ENCODE measurements at places on chromosomes 11 and 22. TPM values are rescaled to one million over a fixed set of nuclear protein-coding genes. Genes with fewer than 3 reads are reported as not detected.
A peak's percentile ranks its signal among the peaks of the same experiment; 100 is the strongest.

The EHF gene
- total RNA-seq = 2.4 TPM

The CABP7 gene
- not detected for total RNA-seq

The SOX6 gene
- 23.3 TPM for total RNA-seq

The MMP1 gene
- not detected for total RNA-seq

The OR4A16 gene
- total RNA-seq = not detected

The CDHR5 gene
- not detected for total RNA-seq

The RAG1 gene
- total RNA-seq = 0.96 TPM

The DNAJB13 gene
- total RNA-seq = not detected

The TSPAN18 gene
- 74.2 TPM for total RNA-seq

GRCh38 chr11:17793642-17794170 lies 59.1 kb downstream of the KCNC1 start:
- H3K4me3 ChIP-seq = no peak overlapping the region
- no peak for DNase-seq
- no peaks in the 10 kb centered on the region for H3K36me3 ChIP-seq
- no peaks in the 10 kb centered on the region for H3K4me1 ChIP-seq
- H3K27ac ChIP-seq = no peak overlapping the region

- H3K4me1 ChIP-seq = peaks cover 7% of the 10 kb centered on the region
- no peaks in the 10 kb centered on the region for H3K36me3 ChIP-seq
- DNase-seq = peak; percentile 65
- H3K4me3 ChIP-seq = no peak overlapping the region
Observed at GRCh38 chr22:43305806-43306205, 37.4 kb downstream of the SCUBE1 start.

DNA sequence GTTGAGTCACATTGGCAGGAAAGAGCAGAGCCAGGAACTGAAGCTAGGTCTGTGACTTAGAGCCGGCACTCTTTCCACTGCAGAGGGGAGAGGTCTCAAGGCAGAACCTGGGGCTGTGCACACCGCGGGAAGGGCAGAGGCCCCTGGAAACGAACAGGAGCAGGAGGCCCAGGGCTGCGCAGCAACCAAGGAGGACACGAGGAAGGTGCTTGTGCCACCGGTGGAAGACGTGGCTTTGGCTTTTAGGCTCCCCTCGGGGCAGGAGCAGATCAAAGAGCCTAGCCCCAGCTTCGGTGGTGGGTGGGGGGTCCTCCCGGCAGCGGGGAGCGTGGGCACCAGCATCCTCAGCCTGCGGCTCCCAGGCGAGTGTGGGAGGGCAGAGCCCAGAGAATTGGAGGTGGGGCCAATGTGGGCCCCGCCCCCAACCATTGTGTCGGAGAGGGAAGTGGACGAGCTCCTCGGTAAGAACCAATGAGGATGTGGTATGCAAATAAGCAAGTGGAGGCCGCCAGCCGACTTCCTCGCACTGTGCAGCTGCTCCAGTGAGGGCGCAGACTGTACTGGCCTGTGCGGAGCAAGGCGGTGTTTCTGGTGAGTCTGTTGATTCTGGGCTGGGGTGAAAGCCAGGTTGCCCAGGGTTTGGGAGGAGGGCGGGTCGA lies at the start of gene CCDC116:
Gene CCDC116 (plus strand): TSS at position 524 of the 659 bp plus-strand sequence. CDS start 422 bp downstream, outside the sequence.
- DNase-seq = no peak

- H3K4me3 ChIP-seq = no peak overlapping the region
- no peak overlapping the region for H3K27ac ChIP-seq
Observed at GRCh38 chr11:112440518-112440917, 179.9 kb upstream of the PLET1 start.

- H3K27ac ChIP-seq = no peak overlapping the region
- H3K27me3 ChIP-seq = no peaks in the 10 kb centered on the region
- H3K4me3 ChIP-seq = no peak overlapping the region
Observed at GRCh38 chr11:90349731-90350130, 126.9 kb upstream of the CHORDC1 start.

DNA sequence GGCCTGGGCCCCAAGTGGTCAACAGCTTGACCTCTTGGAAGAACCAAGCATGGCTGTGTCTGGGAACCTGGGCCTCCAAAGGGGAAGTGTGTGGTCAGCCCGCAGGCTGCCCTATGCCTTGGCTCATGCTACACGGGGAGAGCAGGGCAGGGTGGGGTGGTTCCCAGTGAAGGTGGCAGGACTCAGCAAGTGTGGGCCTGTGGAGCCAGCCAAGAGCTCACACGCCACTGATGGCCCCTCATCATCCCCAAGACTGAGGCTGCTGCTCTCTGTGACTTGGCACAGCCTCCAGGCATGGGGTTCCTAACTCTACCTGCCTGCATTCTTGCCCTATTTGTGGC lies 15.9 kb upstream of the DGCR8 start:
- H3K27ac ChIP-seq = no peak overlapping the region
- DNase-seq = no peak

GRCh38 chr11:102154806-102155205 lies 44.6 kb downstream of the YAP1 start:
- no peak overlapping the region for H3K4me3 ChIP-seq
- no peaks in the 10 kb centered on the region for H3K27me3 ChIP-seq
- no peak for DNase-seq
- H3K4me1 ChIP-seq = peaks cover 39% of the 10 kb centered on the region
- no peak overlapping the region for H3K27ac ChIP-seq

All from heart right ventricle (tissue), 16 donors.